ENCODE measurements at places on chromosomes 4 and X.

DNA sequence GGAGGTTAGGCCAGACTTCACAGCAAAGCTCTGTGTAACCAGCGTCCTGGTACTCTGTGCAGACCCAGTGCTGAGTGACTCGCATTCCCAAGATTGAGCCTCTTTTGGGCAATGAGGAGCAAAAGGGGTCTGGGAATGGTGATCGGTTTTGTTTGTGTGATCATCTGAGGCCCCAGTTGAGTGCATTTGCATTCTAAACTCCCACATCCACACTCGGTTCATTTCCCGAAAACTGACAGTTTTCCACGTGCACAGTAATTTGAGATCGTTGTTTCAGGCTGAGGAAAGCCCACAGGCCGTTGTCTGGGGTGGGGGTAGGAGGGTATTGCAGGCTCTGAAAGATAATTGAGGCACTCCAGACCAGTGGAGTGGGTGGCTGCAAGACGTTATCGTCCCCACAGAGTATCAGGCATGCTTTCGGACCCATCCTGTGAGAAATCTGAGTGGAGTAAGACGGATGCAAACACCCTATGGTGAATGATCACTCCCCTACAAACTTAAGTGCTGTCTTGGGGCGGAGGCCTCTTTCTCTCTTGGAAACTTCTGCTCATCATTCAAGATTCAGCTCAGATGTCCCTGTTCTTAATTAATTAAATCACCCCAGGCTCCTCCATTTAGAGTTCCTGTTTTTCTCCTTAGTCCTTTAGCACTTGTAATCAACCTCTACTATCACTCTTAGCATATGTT lies 96.1 kb downstream of the AFF1 start:
- DNase-seq: no peak

- DNase-seq: no peak
Measured at GRCh38 chr4:186307916-186308315, 41.9 kb downstream of the F11 start.

DNA sequence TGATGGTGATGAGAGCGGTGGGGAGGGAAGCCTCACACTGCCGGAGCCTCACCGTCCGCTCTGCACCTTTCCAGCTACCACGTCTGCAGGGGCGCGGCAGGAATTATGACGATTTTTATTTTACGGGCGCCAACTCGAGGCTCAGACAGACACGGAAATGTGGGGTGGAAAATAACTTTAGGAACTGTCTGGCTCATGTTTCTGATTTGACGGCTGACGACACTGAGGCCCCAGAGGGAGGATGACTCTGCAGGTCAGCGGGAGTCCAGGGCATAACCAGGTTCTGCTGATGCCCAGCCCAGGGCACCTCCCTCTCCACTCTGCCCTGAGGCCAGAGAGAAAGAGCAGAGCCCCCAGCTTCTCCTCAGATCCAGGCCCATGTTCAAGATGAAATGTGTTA lies 43.9 kb downstream of the C4orf50 start:
- DNase-seq: no peak

DNA sequence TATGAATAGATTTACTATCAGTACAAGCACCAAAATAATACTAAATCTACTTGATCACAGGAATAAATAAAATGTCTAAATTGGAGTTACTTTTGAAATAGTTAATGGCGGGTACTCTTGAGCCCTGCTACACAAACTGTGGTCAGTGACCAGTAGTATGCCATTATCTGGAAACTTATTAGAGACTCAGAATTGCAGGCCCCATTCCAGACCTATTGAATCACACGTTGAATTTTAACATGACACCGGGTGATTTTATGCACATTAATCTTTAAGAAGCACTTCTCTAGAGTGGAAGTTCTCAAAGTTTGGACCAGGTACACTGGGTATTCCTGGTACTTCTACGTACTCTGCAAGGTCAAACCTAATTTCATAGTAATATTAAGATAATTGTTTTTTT lies 660.0 kb upstream of the POU3F4 start:
- DNase-seq: no peak

DNA sequence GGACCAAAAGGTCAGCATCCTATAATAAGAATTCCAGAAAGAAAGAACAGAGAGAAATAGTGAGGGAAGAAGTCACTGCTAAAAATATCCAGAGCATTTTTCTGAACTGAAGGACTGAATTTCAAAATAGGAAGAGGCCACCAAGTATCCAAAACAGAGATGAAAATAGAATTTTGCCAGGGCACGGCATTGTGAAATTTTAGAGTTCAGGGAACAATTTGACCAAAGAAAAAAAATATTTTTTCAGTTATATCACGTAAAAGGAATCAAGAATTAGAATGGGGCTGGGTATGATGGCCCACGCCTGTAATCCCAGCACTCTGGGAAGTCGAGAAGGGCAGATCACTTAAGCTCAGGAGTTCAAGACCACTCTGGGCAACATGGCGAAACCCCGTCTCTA lies 65.4 kb downstream of the FGFBP1 start:
- DNase-seq: no peak

GRCh38 chrX:97158269-97158668 lies 274.6 kb downstream of the RPA4 start:
- no peak for DNase-seq

DNA sequence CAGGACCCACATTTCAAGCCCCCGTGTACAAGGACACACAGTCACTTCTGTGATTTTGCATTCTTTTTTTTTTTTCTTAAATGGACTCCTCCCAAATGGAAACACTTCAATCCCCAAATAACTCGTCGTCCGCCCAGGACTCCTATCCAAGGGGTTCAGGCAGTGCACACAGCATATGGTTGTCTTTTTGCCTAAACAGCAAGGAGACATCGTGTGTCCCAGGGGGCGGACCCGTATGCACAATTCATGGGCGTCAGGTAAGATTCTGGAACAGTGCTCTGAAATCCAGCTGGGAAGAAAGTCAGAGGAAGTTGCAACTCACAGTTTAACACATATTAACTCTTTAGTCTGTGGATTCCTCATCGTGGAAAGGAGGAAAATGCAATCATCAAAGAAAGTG lies 231.3 kb downstream of the SHOX start:
- DNase-seq: no peak

DNA sequence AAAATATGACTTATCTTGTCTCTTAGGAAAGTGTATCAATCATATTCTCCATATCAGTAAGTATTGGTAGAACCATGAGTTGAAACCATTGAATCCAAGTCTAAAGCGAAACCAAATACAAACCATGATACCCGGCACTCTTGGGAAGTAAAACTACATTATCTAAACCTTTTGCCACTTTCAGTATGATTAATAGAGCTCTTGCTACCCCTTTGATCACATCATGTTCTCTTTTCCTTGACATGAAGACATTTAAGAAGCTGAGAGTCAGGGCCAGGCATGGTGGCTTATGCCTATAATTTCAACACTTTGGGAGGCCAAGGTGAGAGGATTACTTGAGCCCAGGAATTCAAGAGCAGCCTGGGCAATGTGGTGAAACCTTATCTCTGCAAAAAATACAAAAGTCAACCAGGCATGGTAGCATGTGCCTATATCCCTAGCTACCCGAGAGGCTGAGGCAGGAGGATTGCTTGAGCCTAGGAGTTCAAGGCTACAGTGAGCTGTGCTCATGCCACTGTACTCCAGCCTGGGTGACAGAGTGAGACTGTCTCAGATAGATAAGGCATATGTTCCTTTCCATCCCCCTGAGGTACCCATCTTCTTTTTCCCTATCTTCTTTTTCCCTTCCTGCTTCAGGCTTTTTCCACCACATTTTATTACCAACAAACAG lies 45.4 kb downstream of the CEP135 start:
- DNase-seq: no peak

GRCh38 chr4:129335276-129335675 lies 239.3 kb downstream of the C4orf33 start:
- no peak for DNase-seq

DNA sequence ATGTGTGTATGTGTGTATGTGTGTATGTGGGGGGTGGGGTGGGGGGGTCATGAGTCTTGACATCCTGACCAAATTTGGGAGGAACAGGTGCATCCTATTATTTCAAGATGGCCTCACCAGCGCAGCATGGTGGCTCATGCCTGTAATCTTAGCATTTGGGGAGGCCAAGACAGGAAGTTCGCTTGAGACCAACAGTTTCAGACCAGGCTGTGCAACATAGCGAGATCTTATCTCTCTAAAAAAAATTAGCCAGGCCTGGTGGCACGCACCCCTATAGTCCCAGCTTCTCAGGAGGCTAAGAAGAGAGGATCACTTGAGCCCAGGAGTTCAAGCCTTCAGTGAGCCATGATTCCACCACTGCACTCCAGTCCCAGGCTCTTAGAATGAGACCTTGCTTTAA lies 47.0 kb upstream of the DHRSX start:
- no peak for DNase-seq

GRCh38 chrX:135178636-135179035 lies 7.4 kb upstream of the CT55 start:
- DNase-seq: no peak

DNA sequence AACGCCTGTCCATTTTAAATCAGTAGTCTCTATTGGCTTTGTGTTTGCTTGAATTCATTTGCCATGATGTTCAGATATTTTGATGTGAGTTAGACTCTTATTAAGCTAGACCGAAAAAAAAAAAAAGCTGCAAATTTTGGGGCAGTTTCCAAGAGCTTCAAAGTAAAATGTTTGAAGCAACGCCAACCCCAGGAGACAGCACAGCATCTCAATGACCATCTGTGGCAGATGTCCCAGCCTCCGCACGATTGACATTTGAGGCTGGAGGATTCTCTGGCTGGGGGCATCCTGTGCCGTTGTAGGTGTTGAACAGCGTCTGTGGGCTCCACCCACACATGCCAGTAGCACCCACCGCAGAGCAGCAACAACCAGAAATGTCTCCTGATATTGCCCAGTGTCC lies 17.1 kb upstream of the ARSF start:
- DNase-seq: no peak

DNA sequence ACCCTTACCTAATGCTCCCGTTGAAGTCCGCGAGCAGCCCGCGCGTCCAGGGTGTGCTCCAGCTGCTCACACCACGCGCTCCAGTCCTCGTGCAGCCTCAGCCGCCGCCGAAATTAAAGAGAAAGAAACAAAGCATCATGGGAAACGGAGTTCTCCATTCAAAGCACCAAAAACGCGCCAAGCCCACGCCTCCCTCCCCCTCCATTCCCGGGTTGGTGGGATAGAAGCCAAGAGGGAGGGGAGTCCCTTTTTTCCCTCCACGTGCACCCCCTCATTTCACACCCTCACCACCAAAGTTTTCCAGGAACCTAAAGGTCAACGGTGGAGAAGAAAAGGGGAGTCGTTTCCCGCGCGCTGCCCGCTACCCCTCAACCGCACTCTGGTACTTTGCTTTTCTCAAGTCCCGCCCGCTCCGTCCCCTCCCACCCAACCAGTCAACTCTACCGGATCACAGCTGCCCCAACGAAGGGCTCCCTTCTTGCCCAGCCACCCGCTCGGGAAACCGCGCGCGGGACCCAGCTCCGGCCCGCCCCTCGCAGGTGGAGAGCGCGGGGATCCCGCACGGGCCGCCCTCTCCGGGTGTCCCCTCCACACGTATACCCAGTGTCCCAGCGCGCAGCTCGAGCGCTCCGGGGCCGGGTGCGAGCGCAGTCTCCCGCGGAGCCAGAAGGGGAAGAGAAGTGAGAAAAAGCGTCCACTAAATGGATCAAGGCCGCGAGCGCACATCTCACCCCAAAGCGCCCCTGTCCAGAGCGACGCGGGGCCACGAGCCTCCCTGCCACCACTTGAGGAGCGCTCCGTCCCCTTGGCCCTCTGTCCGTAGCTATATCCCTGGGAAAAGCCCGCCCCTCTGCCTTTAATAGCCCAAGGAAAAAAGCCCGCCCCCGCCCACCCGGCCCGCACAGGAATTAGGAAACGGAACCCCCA lies 65.1 kb upstream of the CCDC160 start:
- no peak for DNase-seq

- no peak for DNase-seq
Measured at GRCh38 chrX:53190363-53190960, 34.5 kb downstream of the KDM5C start.

GRCh38 chr4:31538877-31539276 lies 818.7 kb downstream of the PCDH7 start:
- no peak for DNase-seq

DNA sequence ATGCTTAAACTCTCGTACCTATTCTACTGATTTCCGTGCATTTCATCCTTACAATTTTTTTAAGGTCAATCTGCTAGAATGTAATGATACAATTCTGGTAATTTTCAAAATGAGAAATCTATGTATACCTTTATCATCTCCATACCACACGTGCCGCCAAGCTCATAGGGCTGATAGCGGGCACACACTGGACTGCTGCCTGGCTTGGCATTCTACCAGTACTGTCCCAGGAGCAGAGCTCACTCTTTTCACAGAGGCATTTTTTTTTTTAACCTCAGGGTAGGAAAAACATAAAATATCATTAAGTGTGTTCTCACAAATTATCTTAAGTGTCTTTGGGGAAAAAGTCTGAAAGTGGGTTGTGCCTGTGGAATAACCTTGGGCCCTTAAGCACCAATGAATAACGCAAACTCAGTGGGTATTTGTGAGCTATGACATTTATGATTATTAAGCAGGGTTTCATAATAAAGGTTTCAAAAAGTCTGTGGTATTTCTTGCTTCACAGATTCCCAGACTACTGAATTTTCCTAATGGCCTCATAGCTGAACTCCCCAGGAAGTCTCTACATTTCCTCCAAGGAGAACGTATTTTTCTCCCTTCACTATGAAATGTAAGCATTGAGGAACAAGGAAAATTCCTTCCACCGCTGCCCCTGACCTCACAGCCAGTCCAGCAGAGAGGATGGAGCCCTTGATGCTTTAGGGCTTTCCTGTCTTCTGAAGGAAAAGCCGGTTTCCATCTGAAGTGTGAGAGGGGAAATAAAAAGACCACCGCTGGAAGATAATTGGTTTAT lies 125.2 kb downstream of the ELOVL6 start:
- no peak for DNase-seq

- DNase-seq: no peak
Measured at GRCh38 chr4:61129971-61130370, 70.2 kb upstream of the ADGRL3 start.

GRCh38 chr4:158121161-158121579 lies 51.7 kb downstream of the GASK1B start:
- no peak for DNase-seq

GRCh38 chrX:19331831-19332230 lies 11.9 kb upstream of the PDHA1 start:
- no peak for DNase-seq

DNA sequence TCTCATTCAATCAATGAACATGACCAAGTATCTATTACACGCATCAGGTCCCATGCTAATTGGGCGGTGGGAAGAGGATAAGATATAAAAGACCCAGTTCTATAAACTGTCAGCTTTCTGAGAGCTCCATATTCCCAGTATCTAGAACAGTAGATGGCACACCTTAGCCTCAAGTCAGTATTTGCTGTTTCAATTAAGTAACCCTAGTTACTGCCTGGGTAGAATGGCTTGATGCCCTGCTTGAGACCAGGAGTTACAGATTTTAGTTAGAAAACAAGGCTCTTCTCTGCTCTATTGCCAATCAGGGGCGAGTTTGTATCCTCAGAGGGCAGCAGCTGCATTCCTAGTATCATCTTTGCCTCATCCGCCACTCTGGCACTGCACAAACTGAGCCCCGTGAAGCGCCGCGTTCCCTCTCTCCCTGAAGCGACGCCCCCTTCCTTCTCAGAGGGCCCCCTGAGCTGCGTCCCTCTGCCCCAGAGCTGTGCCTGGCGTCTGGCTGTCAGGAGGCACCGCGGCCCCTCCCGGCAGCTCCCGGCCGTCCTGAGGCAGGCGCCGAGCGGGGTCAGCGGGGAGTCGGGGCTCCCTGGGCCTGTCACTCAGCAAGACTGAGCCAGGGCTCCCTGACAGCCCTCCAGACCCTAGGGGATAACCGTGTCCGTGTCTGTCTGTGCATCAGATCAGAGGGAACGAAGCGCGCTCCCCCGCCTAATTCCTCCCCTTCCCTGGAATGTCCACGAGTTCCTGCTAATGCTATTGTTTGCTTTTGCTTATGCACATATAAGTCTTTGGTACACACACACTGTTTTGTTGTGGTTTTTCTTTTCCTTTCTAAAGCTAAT lies 212.4 kb upstream of the TTC29 start:
- DNase-seq: no peak

All from activated naive CD8-positive, alpha-beta T cell treated with anti-CD3 and anti-CD28 coated beads, Interleukin-2, amount 50 U/mL, for 16 hours (primary cell).